ENCODE measurements at places on chromosomes 11 and 22.

GRCh38 chr11:7896009-7896785, 34.9 kb downstream of the OR10A6 start:
- H3K4me3 ChIP-seq, result no peak overlapping the region
- H3K4me1 ChIP-seq, result peaks cover 13% of the 10 kb centered on the region
- no peaks in the 10 kb centered on the region for H3K36me3 ChIP-seq
- peaks cover 9% of the 10 kb centered on the region for H3K27me3 ChIP-seq

DNA sequence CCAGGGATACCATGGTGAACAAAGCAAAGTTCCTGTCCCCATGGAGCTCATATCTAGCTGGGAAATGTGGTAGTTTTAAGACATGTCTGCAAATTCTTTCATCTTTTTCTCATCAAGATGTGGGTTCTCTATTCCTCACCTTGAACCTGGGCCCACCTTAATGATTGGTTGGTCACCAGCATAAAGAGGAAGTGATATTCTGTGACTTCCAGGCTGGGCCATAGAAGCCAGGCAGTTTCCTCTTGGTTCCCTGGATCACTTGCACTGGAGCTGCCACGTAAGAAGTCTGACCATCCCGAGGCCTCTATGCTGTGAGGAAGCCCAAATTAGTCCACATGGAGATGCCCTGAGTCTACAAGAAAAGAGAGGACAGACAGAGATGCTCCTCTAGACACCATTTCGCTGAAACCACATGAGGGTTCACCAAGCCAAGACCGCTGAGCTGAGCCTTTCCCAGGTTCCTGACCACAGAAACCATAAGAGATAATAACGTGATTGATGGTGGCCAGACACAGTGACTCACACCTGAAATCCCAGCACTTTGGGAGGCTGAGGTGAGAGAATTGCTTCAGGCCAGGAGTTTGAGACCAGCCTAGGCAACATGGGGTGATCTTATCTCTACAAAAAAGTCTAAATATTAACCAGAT, 119.5 kb upstream of the ISX start:
- H3K27ac ChIP-seq, result no peak overlapping the region
- no peaks in the 10 kb centered on the region for H3K4me1 ChIP-seq
- H3K27me3 ChIP-seq, result no peaks in the 10 kb centered on the region
- no peak for ATAC-seq
- no peak overlapping the region for H3K4me3 ChIP-seq
- no peaks in the 10 kb centered on the region for H3K36me3 ChIP-seq

DNA sequence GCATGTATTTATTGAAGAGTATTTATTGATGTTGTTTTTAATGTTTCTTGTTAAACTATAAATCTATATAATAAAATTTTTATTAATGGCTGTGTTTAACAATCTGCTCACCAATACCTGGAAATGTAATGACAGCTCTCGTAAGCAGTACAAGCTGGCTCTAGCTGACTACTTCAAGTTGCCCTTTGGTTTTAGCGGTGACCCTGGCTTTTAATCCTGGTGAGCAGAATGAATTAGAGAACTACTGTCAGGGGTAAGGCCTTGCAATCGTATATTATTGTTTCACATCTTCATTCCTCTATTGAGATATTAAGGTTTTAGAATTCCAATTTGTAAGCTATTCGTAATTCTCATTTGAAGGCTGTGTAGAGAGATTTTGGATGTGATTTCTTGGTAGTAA, 372.2 kb downstream of the METTL15 start:
- no peak overlapping the region for H3K4me3 ChIP-seq
- no peak overlapping the region for H3K27ac ChIP-seq
- H3K27me3 ChIP-seq, result no peaks in the 10 kb centered on the region
- H3K36me3 ChIP-seq, result no peaks in the 10 kb centered on the region

DNA sequence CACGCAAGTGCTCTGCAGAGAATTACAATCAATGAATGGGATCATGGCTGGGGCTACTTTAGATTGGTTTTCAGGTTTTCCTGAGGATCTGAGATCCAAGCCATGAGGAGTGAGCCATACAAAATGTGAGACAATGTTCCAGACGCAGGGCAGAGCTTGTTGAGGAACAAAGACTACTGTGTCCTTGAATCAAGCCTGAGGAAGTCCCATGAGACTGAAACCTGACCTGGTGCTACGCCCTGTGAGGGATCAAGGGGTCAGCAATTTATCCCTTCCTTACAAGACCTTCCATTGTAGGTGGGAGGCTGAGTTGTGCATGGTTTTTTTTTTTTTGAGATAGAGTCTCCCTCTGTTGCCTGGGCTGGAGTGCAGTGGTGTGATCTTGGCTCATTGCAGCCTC, 2.1 kb downstream of the INCENP start:
- ATAC-seq, result no peak
- no peak overlapping the region for H3K4me3 ChIP-seq
- peaks cover 24% of the 10 kb centered on the region for H3K4me1 ChIP-seq
- H3K36me3 ChIP-seq, result peaks cover 17% of the 10 kb centered on the region
- H3K27ac ChIP-seq, result no peak overlapping the region

DNA sequence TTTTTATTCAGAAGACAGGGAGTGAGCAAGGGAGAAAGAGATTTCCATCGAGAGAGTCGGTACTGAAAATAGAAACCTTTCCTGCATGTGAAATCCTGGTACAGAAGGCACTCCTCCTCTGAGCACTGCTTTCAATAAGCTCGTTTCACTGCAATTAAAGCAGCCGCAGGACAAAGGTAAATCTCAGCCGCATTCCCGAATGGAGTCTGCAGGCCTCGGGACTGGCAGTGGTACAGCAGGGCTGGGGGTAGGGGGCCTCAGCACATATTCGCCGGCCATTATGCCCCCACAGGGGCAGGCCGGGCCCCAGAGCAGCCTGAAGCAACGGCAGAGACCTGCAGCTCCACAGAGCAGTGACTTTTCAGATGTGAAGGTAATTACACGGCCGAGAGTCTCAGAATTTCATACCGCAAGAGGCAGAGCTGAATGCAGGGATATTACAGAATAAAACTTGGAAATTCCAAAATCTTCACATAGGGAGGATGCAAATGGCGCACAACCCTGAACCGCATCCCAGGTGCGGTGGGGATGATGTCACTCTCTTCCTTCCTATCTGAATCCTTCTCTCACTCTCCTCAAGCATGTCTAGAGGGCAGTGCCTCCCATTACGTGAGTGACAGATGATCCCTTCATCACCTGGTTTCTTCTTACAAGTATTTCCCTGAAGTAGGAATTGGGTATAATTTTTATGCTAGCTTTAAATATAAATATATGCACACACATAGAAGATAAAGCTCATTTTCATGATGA, 622.1 kb downstream of the OPCML start:
- no peak for ATAC-seq
- no peaks in the 10 kb centered on the region for H3K4me1 ChIP-seq
- no peaks in the 10 kb centered on the region for H3K27me3 ChIP-seq
- no peaks in the 10 kb centered on the region for H3K36me3 ChIP-seq
- H3K4me3 ChIP-seq, result no peak overlapping the region

GRCh38 chr11:67652965-67653845, 2.7 kb upstream of the ACY3 start:
- H3K36me3 ChIP-seq, result no peaks in the 10 kb centered on the region
- H3K4me3 ChIP-seq, result no peak overlapping the region
- ATAC-seq, result no peak
